CD4-positive, alpha-beta T cell treated with Interleukin-6 for 4 hours (primary cell): ENCODE measurements at places on chromosomes 4 and X.
A peak's percentile ranks its signal among the peaks of the same experiment; 100 is the strongest.

DNA sequence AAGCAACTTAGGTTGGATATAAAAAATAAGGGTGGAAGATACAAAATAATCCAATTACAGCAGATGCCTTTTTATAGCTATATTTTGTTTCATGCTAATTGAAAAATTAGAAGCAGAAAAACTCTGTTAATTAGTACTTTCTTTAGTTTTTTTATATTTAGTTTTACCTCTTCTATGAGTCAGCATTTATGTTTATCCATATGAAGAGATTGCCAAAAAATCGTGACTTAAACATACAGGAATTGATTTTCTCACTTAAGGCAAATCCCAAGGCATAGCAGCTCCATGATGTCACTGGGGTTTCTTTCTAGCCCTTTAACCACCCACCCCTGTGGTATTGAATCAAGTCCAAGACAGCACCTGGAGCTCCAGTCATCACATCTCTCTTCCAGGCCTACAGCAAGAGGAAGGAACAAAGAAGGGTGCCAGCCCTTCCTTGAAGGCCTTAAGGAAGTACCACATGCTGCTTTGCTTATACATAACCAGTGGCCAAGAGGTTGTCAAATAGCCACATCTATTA, 365.8 kb upstream of the TENM3 start:
- no peak for DNase-seq

GRCh38 chrX:138710866-138711341, 613 bp downstream of the FGF13 start:
- no peak for DNase-seq

DNA sequence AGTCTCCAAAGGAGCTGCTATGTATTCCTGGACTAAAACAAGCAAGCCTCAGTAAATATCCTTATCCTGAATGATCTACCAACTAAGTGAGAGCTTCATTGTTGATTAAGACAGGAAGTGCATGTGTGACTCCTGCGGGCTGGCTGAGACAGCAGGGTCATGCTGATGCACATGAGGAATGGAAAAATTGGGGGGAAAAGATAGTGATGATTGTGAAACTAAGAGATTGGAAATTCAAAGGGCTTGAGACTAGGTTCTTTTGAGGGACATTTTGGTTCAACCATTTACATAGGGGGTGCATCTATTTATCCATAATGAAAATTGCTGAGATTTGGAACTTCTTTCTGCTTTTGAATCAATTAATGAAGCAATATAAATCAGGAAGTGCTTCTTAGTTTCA, 61.1 kb upstream of the C1QTNF7 start:
- DNase-seq: no peak

DNA sequence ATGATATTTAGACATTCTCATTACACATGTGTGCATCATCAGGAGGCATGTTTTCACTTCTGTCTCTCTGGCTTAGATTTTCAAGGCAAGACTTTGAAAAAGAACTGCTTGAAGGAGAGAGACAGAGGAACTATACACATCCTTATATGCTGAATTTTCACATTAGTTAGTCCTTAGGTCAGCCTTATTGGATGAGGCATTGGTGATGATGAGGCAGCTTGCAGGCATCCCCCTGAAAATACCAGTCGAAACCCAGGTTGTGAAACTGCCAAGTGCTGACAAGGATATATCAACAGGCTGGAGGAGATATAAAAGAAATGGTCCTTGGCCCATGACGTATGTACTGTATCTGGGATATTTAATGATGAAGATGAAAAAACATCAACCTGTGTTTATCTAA, 297.2 kb upstream of the AADAT start:
- no peak for DNase-seq

DNA sequence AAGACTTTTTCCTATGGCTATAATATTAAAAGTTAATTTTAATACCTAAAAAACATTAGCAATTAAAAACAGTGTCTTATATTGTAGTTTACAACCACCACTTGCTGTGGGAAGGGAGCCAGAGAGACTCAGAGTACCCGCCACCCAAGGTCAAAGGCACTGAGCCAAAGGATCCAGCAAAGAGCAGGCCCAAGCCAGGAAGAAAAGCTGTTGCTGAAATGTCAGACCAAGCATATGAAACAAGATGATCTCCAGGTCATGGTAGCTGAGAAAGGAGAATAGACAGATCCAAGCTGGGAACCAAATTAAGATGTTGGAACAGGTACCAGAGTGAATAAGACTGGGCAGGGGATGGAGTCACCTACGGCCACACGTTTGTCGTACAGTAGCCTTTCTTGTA, 18.8 kb upstream of the ATOH1 start:
- no peak for DNase-seq

- DNase-seq: no peak
Observed at GRCh38 chr4:151679231-151679630, 81.6 kb downstream of the GATB start.

- no peak for DNase-seq
Observed at GRCh38 chr4:154360491-154360890, 131.1 kb downstream of the DCHS2 start.

DNA sequence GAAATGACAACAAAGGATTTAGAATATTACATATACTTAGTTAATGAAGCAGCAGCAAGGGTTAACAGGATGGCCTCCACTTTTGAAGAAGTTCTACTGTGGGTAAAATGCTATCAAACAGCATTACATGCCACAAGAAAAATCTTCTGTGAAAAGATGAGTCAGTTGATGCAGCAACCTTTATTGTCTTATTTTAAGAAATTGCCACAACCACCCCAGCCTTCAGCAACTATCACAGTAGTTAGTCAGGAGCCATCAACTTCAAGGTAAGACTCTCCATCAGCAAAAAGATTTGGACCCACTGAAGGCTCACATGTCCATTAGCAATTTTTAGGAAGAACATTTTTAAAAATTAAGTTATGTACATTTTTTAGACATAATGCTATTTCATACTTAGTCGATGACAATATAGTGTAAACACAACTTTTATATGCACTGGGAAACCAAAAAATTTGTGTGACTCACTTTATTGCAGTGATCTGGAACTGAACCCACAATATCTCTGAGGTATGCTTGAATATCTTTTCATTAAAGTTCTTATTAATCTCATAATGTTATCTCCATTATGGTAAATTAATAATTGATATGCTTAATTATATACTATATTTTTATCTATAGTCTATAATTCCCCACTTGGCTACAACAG, 81.2 kb downstream of the SPCS3 start:
- no peak for DNase-seq

- DNase-seq: no peak
Observed at GRCh38 chr4:8600266-8600665, 7.7 kb downstream of the CPZ start.

DNA sequence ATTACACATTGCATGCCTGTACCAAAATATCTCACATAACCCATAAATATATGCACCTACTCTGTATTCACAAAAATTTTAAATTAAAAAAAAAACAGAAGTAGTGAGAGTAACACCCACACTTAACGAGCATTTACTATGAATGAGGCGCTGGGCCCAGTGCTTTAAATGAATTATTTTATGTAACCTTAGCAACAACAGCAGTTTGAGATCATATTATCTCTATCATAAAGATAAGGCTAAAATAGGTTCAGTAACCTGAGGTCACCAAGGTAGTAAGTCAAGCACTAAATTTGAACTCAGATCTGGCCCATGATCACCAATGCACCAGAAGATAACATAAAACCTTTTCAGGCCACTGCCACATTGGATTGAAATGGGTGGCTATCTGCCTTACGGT, 5.3 kb upstream of the PROM1 start:
- no peak for DNase-seq

GRCh38 chr4:61886131-61886530, 686.0 kb downstream of the ADGRL3 start:
- DNase-seq: no peak

GRCh38 chrX:110317820-110318663, at the start of gene AMMECR1:
Gene AMMECR1 (minus strand): TSS chrX:110318085. CDS start chrX:110318071, 14 bp downstream.
- DNase-seq: peak; percentile 81

- no peak for DNase-seq
Observed at GRCh38 chr4:150973626-150974251, 41.3 kb downstream of the LRBA start.

DNA sequence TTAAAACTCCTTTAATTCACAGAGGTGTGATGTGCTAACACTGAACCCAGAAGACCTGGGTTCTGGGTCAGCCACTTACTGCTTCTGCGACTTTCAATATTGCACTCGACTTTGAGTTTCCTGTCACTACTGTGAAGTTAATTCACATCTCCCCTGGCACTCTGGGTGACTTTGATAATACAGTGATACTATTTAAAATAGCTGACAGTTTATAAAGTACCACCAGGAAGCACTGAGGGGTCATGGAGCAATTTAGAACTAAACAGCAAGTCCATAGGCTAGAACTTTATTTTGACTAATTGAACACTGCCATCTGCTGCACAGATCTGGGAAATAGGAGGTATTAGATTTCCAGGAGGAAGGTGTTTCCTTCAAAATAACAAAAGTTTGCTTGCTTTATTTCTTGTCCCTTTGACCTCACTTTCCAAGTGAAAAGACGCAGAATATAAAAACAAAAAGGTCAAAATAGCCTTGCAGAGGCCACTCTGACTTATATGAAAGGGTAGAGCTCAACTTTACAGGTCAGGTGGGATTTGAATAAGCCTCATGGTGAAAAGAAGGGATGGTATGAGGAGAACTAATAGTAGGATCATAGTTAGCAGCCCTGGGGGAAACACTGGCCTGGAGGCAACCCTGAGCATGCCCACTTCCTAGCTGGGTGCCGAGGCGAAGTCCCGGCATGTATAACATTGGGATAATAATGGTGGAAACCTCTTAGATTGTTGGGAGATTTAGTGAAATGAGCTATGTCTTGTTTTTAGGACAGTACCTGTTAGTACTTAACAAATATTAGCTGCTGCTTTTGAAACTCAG, 53.4 kb downstream of the ZNF518B start:
- DNase-seq: peak; percentile 24

DNA sequence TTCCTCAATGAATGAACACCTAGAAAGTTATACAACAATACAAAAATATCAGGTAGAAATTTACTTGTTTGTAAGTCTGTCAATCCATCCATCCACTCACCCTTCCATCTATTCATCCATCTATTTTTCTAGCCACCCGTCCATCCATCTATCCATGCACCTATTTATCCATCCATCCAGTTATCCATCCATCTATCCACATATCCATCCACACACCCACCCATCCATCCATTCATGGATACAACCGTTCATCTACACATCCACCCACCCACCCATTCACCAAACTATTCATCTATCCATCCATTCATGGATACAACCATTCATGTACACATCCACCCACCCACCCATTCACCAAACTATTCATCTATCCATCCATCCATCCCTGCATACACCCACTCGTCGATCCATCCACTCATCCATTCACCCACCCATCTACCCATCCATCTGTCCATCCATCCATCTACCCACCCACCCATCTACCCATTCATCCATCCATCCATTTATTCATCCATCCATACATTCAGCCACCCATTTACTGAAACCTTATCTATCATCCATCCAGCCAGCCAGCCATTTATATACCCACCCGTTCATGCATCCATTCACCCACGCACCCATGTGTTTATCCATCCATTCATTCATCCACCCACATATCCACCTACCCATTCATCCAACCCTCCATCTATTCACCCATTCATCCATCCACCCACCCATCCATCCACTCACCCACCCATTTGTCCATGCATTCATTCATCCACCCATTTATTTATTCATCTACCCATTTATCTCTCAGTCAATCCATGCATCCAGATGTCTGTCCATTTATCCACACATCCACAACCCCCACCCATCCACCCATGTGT, 10.4 kb upstream of the CD99 start:
- no peak for DNase-seq

- DNase-seq: no peak
Observed at GRCh38 chr4:91340822-91341221, 962.9 kb upstream of the GRID2 start.

DNA sequence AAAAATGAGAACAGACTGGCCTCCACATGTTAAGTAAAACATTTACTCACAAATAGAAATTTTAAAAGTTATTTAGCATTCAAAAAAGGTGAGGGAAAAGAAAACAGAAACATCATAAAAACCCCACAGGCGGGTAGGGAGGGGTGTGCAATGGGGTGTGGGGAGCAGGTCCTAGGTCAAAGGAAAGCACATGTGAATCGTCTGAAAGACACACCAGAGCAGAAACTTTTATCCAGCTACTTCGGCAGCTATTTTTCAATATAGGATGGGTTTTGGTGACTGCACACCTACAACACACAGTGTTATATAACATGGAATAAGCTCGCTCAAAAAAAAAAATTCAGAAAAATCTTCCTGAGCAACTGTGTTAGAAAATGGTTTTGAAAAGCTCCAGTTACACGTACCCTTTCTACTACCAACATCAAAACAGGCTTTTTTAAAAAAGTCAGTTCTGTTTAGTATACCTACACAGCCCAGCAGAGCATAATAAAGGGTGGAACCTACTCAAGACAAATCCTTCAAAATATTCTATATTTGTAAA, 1.6 kb downstream of the OTUD4 start:
- peak; percentile 15 for DNase-seq

- DNase-seq: no peak
Observed at GRCh38 chr4:58301376-58301999, 1191.3 kb upstream of the IGFBP7 start.

DNA sequence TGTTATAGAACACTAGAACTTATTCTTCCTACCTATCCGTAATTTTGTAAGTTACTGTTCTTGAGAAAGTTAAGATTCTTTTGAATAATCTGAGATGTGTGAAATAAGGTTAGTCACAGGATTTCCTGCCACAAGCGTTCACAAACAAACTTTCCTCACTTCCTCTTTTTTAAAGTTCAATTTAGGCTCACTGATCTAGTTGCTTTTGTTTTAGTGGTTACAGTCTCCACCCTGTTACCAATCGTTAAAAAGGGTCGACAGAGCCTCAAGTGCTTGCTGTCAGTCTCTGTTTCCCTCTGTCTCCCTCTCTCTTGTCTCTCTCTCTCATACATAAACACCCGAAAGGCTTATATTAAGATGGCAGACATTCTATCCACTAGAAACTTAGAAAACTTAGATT, 35.9 kb upstream of the STK26 start:
- DNase-seq: peak; percentile 33

- no peak for DNase-seq
Observed at GRCh38 chrX:13700380-13700779, 11.5 kb downstream of the RAB9A start.

GRCh38 chr4:158170691-158171561, 1.9 kb downstream of the GASK1B start:
- DNase-seq: peak; percentile 1

DNA sequence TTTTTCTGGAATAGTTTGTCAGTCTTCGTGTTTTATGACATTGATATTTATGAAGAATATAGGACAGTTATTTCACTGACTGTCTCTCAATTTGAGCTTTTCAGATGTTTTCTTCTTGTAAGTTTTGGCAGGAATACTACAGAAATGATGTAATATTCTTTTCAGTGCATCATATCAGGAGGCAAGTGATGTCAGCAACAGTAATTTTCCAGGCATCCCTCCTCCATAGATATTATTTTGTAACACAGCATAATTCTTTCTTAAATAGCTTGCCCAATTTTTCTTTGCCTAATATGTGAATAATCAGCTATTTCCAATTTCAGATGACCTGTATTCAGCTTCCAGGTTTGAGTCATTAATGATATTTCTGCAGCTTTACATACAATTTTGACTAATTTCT, 211.1 kb downstream of the ADGRL3 start:
- no peak for DNase-seq

GRCh38 chrX:17919896-17920446, 58.9 kb upstream of the RAI2 start:
- no peak for DNase-seq
